ENCODE measurements at places on chromosomes 4 and X.

- no peak for DNase-seq
These were observed 89.0 kb downstream of the COMMD8 start for GRCh38 chr4:47374477-47374876.

GRCh38 chrX:150308532-150309157, 54.5 kb upstream of the MAMLD1 start:
- DNase-seq: no peak

DNA sequence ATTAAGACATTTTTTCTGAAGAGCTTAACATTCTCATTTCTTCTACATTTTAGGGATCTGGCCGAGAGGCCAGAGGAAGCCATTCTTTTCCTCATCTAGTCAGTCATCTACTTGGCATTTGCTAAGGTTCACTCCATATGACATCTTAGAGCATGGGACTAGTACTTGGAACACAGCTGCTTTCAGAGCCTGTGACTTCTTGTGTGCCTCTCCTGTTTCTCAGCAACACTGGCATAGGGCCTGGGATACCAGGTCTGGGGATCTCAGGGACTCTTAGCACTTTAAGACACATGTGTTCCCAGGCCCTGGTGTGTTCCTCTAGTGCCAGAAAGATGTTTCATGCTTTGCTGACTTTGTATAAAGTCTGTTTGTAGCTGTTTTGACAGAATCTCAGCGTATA, 7.3 kb downstream of the PLP1 start:
- no peak for DNase-seq

DNA sequence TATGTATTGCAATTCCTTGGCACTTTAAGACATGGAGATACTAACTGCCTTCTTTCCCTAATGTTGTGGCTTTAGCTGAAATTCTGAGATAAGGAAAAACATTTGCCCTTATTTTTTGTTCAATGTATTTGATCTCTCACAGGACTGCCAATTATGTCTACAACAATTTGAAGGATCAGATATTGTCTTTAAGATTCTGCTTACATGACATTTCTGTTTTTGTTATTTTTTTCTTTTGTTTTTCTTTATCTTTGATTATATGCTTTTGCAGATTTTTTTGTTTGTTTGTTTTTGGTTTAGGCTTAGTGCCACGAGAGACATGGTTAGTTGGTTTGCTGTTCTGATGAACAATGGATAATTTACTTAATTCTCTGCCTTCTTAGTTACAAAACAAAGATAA, 303.3 kb downstream of the TECRL start:
- DNase-seq: no peak

DNA sequence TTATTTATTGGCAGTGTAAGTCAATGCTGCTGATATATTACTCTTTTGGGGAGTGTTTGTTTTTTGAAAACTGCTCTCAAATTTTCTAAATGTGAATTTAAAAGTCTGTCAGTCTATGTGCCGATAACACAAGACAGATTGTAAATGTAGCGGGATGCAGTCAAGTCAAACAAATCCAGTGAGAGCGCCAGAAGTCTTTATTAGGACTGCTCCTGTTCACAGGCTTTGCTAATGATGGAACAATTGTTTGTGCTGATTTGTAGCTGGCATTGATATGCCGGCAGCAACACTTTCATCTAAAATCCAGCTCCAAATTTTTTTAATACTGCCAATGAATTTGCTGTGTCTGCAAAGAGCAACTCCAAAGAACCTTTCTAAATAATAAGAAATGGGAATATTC, 78.7 kb upstream of the TET2 start:
- DNase-seq: peak; percentile 39

DNA sequence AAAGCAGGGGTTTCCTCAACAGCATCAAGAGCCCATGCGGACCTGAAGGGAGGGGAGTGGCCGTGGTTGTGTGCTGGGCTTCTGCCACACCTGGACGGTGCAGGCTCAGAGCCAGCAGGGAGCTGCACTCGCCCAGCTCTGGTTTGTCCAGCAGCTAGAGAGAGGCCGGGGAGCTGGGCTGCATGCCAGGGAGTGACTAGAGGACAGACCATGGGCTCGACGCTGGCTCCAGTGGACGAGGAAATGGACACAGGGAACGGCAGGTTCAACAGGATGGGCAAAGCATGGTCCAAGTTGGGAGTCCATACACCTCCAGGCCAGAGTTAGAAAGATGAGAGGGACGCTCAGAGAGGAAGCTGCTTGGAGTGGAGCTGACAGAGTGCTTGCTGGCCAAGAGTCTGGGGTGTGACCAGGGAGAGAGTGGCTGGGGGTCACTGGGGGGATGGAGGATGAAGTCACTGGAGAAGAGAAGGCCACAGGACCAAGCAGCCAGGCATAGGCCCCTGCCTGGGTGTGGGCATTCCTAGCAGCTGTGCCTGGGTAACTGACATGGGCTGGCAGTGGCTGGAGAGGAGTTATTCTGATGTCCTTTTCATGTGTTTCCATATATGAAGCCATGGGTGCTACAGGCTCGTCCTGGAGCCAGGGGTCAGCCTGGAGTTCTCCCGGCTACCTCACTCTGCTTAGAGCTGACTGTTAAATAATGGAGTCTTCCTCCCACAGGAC, 42.8 kb downstream of the HTT-AS start:
- no peak for DNase-seq

DNA sequence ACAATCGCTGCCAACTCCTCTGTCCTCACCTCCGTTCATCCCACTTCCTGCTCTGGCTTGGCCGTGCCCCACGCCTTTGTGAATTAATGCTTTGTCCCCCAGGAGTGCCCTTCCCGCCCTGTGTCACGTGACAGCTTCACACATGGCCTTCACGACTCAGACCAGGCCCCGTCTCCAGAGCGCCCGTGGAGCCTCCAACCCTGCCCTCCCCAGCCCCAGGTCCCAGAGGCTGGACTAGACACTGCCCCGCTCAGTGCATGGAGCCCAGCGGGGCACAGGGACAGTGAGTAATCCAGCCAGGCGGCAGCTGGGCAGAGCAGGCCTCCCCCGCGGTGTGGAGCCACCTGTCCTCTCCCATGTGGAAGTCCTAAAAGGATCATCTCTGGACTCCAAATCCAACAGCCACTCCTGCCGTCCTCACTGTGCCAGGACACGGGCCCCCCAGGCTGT, 7.4 kb downstream of the ADRA2C start:
- no peak for DNase-seq

DNA sequence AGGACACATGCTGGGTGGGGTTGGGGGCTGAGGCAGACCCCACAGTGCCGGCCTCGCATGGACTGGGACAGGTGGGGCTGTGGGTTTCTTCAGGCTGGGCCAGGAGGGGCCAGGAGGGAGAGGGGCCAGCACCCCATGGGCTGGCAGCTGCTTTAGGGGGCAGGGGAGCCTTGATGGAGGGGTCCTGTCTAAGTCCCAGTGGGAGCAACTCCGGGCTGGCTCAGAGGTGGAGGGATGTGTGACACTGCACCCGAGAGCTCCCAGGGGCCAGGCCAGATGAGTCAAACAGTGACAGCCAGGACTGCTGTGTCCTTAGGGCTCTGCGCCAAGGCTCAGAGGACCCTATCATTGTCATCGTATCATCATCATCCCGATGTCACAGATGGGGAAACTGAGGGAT, 4.4 kb upstream of the ABLIM2 start:
- no peak for DNase-seq

DNA sequence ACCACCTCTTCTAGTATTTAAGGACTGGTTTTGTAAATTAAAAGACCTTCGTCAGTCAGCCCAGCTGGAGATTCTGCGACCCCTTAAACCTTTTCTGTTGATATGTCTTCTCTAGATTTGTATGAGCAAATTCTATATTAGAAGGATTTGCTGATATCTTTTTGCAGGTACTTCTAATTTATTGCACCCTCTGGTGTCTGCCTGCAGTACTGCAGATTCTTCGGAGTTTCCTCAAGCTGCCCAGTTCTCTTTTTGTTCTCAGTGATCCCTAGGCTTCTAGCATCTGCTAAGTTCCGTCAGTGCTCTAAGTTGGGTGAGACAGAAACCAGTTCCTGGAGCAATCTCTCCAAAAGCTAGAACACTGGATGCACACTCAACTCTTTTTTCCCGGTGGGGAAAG, 545.2 kb downstream of the C4orf33 start:
- peak; percentile 37 for DNase-seq
